ENCODE measurements at places on chromosomes 4 and X.

DNA sequence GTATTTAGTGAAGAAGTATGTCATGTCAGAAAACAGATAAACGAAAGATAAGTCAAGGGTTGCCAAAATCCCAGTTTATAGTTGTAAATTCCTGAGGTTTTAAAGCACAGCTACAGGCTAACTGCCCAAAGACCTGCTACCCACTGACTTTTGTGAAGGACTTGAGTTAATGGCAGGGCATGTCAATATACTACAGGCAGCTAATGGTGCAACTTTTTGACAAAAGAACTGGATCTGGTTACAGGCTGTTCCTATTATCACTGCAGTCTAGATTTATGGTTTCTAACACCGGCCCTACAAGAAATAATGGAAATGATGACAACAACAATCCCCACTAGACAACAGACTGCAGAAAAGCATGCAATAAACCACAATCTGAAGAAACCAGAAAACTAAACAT lies 6.4 kb downstream of the SCML2 start:
- no peak for DNase-seq

GRCh38 chr4:179867300-179867878 lies 2375.8 kb upstream of the TENM3 start:
- no peak for DNase-seq

- no peak for DNase-seq
Observed at GRCh38 chr4:120816296-120816965, 106.1 kb downstream of the PRDM5 start.

DNA sequence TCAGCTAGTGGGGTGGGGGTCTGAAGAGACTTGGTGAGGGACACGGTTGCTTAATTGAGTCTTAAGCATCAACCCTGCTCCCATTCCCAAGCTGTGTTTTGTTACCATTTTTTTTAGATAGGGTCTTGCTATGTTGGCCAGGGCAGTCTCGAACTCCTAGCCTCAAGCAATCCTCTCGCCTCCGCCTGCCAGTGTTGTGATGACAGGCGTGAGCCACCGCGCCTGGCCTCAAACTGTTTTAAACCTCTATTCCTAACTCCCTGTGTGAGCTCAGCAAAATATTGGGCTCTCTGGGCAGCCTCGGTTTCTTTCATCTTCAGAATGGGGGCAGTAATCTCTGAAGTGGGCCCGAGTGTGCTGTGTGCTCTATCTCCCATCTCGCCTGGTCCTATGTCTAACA lies 26.3 kb upstream of the BCORL1 start:
- DNase-seq = no peak

DNA sequence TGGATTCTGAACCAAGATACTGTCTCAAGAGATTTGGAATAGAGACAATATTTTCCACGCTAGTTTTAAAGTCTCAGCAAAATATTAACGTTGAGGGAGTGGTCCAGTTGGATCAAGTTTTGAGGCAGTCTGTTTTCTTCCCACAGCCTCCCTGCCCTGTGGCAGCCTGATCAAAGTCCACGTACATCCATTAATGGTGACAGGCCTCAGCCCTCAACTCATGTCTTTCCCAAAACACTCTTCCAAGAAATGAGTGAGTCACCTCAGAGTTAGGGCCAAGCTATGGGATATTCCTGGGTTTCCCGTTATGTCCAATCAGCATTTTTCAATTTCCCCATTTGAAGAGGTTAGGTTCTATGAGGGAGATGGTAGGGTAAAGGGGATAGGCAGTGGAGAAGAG lies 28.5 kb downstream of the EGFL6 start:
- no peak for DNase-seq

- DNase-seq = no peak
Observed at GRCh38 chr4:24683116-24683515, 98.8 kb upstream of the DHX15 start.

- no peak for DNase-seq
Observed at GRCh38 chr4:14653338-14653737, 348.9 kb upstream of the CPEB2 start.

DNA sequence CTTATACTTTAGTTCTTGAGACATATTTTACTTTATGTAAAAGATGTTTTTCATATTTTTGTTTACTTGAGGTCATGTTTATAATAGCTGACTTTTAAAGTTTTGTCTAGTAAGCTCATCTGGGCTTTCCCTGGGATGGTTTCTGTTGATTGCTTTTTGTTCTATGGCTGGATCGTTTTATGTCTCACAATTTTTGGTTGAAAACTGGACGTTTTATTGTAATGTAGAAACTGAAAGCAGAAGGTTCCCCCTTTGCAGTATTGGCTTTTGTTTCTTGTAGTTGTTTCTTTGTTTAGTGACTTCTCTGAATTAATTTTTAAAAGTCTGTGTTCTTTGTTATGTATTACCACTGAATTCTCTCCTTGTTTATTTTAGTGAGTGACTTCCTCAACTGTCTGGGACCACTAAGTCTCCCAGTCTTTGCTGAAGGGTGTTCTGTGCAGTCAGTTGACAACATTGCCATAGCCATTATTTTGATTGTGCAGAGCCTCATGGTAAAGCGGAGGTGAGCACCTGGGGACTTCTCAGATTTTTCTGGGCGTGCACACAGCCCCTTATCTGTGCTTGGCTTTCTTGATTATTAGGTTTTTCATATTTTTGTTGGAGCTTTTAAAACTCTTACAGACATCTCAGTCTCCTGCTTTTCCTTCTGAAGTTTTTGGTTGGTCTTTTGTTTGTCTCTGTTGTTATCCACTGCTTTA lies 31.0 kb downstream of the KDM6A start:
- no peak for DNase-seq

DNA sequence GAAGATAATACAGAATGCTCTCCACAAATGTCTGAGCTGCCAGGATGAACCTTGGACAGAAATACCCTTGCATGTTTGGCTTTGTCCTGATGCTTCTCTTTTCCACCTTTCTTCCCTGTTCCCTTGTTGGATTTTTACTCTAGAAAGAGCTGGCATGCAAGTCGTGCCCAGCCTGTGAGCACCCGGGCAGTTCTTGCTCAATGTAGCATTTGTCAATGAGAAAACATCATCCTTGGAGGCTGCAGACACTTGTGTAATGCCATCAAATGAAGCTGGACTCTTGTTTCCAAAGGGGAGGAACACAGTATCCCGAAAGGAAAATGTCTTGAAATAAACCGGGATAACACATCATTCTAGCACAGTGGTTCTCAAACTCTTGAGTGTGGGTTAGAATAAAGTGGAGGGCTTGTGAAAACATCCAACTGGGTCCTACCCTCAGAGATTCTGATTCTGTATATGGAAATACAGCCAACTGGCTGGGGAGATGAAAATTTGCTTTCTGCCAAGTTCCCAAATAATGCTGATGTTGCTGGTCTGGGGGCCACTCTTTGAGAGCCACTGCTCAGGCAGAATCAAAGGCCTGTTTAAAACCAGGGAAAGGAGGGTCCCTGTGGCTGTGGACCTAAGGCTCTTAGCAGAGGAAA lies 237.2 kb downstream of the SPATA18 start:
- no peak for DNase-seq

DNA sequence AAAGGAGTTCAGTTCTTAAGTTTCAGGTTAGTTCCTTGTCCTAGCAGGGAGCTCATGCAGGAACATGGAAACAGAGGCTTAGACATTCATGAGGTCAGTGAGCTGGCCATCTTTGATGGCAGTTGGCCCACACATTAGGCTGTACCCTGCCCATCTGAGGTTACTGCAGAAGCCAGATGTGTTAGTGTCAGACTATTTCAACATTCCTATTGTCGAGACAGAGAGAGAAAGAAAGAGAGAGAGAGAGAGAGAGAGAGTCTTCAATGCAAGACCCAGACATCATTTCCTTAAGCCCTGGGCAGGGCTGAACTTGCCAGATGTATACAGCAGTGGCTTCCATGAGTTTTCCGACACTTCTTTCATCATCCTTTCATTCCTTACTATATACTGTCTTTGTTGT lies 91.3 kb downstream of the PPP1R2C start:
- DNase-seq = no peak

GRCh38 chr4:27714073-27714472 lies 853.4 kb downstream of the STIM2 start:
- DNase-seq = no peak
